ENCODE measurements at places on chromosomes 11 and 22.

- DNase-seq, result no peak
Measured at GRCh38 chr11:83697518-83697917, 411.4 kb upstream of the CCDC90B start.

GRCh38 chr11:47946682-47947559 is 33.4 kb upstream of the PTPRJ start:
- no peak for DNase-seq

GRCh38 chr11:69355346-69355940 is 61.5 kb downstream of the MYEOV start:
- no peak for DNase-seq

DNA sequence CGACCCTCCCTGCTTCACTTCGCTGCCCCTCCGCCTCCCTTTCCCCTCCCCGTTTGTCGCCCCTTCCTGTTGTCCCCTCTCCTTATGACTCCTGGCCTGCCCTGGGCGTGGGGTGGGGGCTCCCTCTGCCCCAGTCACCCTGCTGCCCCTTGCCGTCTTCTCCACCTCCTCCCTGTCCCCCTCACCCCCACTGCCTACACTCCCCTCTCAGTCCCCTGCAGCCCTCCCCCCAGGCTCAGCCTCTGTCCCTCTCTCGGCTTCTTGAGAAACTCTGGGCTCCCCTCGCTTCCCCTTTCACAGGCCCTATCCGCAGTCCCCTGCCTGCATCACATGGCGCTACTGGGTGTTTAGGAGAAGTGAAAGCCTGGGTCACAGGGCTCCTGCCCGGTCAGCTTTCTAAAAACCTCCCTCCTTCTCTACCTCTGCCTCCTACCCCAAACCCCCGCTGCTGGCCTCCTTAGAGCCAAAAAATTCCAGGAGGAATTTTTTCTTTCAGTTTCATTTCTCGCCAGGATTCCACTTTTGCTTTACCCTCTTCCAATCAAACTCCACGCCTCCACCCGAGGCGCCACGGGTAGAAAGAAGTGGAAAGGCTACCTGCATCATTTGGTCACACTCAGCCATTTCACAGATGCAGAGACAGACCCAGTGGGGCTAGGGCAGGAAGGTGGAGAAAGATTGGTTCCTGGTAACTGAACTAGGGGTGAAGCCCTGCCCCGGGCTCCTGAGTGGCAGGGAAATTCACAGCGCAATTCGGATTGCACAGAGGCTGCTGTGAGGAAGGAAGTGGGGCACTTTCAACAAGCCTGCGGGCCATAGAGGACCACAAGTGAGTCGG is at the start of gene SLC15A3:
Gene SLC15A3 (minus strand): TSS at position 273 of the 838 bp plus-strand sequence. CDS start 625 bp downstream, outside the sequence.
- DNase-seq, result no peak

- no peak for DNase-seq
Measured at GRCh38 chr11:31246451-31247165, 122.9 kb downstream of the DCDC1 start.

- no peak for DNase-seq
Measured at GRCh38 chr22:33677536-33677935, 242.7 kb downstream of the LARGE1 start.

GRCh38 chr11:54930930-54931329 is 224.3 kb downstream of the OR4A5 start:
- no peak for DNase-seq

DNA sequence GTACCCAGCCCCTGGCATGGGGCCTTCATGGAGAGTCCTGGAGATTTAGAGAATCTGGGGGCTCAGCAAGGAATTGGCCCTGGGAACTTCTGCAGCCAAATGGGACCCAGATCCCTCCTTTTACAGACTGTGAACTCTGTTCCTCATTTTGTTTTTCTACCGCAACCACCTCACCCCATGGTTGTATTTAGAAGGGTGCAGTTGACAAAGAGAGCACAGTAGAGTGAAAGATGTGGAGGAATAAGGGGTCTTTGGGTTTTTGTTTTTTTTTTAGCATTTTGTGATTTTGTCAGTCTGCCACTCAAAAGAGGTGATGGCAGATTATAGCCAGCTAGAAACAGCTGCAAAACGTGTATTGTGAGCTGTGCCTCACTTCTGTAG is 1.9 kb downstream of the ZNF74 start:
- DNase-seq, result no peak

DNA sequence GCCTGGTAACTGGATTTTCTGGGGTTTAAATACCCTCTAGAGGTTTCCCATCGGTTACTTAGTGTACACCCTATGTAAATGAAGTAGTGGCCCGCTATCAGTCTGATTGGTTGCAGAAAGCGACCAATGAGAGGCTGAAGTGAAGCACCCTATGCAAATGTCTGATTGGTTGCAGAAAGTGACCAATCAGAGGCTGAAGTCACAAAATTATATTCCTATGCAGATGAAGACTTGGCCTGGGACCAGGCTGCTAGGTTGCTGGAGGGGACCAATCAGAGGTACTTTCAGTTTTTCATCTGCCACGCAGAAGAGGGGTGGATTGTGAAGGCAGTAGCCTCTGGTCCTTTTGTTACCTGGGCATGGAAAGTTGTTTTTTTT is 134.8 kb downstream of the TBC1D22A start:
- no peak for DNase-seq

DNA sequence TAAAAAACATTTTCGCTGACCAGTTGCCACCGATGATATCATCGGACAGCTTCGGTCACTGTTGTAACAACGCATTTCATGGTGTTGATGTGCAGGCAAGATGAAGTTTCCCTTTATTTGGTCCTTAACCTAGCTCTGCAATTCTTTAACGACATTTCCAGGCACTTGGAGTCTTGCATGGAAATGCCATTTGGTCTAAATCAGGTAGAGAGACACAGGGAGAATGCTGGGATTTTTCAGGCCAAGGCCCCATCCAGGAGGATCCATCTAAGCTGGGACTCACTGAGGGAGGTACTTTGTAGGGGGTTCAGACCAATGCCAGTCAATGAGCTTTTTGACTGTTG is 121.5 kb upstream of the RCN1 start:
- DNase-seq, result no peak

DNA sequence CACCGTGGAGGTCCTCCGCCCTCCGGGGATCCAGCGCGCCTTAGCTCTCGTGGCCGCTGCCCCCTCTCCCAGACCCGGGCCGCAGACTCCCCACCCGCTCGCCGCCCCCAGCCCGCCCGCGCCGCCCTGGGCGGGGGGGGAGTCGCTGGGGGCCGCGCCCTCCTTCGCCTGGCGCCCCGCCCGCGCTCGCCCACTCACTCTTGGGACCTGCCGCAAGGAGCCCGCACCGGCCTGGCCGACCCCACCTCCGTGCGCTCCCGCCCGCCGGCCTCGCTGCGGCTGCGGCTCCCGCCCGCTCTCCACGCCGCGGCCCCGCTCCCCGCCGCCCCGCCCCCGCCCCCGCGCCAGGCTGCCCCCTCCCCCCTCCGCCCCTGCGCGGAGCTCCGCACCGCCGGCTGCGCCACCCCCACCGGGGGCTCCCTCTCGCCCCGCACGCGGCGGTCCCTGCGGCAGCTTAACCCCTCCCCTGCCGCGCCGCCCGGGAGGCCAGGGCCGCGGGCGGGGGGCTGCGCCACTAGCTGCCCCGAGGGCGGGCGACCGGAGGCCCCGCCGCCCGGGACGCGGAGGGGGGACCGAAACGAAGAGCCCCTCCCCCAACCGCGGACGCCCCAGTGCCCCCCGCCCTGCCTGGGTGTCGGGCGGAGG is 724 bp upstream of the RASGRP2 start:
- no peak for DNase-seq

DNA sequence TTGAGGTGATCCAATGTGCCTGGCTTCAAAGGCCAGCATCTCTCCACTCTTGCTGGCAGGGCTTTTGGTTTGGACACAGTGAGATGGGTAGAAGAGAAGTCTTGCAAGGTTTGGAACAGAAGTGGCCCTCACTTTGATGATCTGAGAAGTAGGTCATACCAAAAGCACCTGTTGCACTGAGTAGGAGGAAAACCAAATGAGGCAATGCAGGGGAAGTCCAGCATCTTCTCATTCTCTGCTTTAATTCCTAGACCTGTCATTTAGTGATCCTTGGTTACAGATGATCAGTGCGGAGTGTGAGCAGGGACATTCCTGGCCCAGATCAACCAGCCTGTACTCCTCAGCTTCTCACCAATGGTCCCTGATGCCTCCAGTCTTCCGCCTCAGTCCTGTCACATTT is 990.5 kb downstream of the OPCML start:
- no peak for DNase-seq

GRCh38 chr11:71329786-71330185 is 77.4 kb upstream of the SHANK2 start:
- DNase-seq, result no peak

DNA sequence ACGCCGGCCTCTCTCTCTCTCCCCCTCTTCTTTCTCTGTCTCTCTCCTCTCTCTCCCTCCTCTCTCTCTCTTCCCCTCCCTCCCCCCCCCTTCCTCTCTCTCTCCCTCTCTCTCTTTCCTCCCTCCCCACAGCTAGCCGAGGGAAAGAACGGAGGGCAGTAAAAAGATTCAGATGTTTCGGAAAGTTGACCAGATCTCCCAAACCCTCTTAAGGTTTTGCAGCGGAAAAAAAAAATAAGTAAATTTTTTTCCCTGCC is 195 bp upstream of the ALX4 start:
- DNase-seq, result no peak

GRCh38 chr11:75013051-75013450 is 24.3 kb downstream of the NEU3 start:
- no peak for DNase-seq

DNA sequence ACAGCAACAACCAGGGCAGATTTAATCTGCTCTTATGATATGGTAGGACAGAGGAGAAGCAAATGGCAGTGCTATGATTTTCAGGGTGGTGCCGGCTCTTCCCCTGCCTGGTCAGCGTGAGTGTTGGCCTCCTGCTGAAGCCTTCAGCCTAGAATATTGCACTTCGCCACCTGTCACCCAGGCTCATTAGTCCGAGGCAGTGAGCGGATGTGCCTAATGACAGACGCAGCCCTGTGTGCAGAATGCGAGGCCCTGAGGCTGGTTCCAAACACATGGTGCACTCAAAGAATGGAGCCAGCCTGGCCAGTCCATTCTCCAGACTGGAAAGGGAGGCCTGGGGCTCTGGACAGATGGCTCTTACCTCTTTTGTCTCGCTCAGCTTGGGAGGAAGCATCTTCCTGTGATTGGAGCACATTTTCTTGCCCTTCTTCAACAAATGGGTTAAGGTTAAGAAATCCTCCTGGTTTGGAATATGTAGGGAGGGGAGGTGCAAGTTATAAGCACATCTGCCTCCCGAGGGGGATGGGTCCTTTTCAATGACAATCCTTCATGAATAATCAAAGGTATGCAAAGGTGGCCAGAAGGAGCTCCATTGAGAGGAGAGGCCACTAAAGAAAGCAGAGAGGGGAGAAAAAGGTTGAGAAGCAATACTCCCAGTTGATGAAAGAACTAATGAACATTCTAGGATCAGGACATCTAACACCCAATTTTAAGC is 39.7 kb upstream of the GALNT18 start:
- no peak for DNase-seq

DNA sequence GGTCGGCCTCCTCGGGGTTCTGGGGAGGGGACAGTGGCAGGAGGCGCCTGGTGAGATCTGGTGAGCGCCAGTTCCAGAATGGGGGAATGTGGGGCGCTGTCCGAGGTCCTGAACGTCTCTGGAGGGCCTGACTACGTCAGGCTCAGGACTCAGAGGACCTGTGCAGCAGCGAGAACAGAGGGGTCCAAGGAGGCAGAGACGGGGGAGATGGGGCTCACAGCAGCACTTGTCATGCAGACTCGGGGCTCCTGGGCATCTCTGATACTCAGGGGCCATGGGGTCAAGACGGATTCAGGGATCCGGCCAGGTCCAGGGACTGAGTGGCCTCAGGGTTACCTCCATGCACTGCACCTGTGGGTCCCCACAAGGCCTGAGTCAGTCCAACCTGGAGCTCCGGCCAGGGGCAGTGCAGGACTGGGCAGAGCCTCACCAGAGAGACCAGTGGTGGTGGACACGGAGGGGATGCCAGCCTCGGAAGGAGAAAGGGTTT is 92.2 kb downstream of the BRD1 start:
- DNase-seq, result no peak

GRCh38 chr11:96465512-96465911 is 75.7 kb downstream of the JRKL start:
- DNase-seq, result no peak

- no peak for DNase-seq
Measured at GRCh38 chr11:11218629-11218986, 134.4 kb downstream of the CSNK2A3 start.

GRCh38 chr11:12161603-12162350 is 51.4 kb downstream of the MICAL2 start:
- no peak for DNase-seq

DNA sequence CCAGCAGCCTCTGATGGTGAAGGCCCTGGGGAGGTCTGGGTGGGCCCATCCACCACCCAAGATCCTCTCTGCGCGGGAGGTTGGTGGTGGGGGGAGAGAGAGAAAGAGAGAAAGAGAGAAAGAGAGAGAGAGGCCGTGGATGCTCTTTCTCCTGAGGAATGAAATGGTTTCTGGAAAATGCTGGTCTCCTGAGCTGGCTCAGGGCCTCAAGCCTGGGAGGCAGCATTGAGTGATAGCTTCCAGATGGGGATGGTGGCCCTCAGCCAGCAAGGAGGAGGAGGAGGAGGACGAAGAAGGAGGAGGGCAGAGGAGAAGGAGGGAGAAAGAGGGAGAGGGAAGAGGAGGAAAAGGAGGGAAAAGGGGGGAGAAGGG is 4.6 kb downstream of the TSPAN32 start:
- DNase-seq, result no peak

- DNase-seq, result no peak
Measured at GRCh38 chr22:37416827-37417226, 10.5 kb downstream of the ELFN2 start.

- DNase-seq, result no peak
Measured at GRCh38 chr11:62724171-62724570, 3.1 kb downstream of the HNRNPUL2 start.

DNA sequence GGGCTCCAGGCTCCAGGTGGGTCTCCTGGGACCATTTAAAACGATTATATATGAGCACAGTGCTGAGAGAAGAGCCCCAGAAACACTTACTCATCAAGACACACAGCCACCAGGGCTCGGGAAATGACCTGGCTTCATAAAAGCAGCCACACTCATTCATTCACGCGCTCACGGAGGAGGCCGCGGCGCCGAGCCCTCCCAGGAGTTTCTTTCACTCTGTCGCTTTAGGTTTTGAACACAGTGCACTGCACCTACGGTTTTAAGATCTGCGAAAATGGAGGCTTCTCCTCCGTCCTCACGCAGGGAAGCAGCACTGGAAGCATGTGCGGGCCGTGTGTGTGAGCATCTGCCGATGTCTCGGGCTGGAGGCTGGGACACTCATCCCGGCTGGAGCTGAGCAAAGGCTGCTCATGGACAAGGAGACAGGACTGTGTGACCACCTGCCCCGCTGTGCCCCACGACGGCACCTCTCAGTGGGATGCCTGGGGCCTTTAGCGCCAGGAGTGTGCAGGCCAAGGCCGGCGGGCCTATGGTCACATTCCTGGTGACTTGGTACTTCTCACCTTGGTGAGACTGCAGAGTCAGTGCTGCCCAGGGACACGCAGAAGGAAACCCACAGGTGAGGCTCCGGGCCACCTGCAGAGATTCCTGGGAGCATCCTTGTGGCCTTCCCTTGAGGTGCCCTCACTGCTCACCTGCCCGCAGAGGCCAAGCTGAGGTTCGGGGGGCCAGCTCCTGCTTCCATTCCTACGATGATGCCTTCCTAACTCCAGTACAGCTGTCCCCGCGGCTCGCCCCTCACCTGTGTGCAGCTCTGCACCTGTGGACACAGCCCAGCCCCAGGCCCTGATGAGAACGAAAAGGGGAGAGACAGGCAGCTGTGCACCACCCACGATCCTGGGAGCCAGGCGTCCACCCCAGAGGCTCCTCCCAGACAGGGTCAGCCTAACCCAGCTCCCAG is 872.0 kb downstream of the BRD1 start:
- no peak for DNase-seq

- DNase-seq, result no peak
Measured at GRCh38 chr11:13552784-13553183, 57.0 kb upstream of the PTH start.

Measured in stimulated activated CD8-positive, alpha-beta memory T cell treated with anti-CD3 and anti-CD28 coated beads, Interleukin-4, amount 100 ng/mL, for 1 hour (primary cell).